ENCODE measurements at places on chromosomes 7 and 10. TPM values are rescaled to one million over a fixed set of nuclear protein-coding genes. Genes with fewer than 3 reads are reported as not detected.

Gene GNGT1
- not detected for total RNA-seq

Gene FEZF1
- not detected for total RNA-seq

Gene HIPK2
- total RNA-seq, result 22.1 TPM

Gene TCAF2
- total RNA-seq, result 0.66 TPM

Gene CCL26
- not detected for total RNA-seq

Gene ZNF107
- 3.6 TPM for total RNA-seq

Gene OPN4
- not detected for total RNA-seq

- H3K27me3 ChIP-seq, result no peaks in the 10 kb centered on the region
- no peaks in the 10 kb centered on the region for H3K4me1 ChIP-seq
- no peak overlapping the region for H3K27ac ChIP-seq
- no peak for DNase-seq
These were observed 257.3 kb upstream of the AKR1E2 start for GRCh38 chr10:4568731-4569130.

GRCh38 chr7:130669085-130669700 is 645 bp upstream of the COPG2 start:
- peak overlapping the region; percentile 28 for H3K4me3 ChIP-seq

DNA sequence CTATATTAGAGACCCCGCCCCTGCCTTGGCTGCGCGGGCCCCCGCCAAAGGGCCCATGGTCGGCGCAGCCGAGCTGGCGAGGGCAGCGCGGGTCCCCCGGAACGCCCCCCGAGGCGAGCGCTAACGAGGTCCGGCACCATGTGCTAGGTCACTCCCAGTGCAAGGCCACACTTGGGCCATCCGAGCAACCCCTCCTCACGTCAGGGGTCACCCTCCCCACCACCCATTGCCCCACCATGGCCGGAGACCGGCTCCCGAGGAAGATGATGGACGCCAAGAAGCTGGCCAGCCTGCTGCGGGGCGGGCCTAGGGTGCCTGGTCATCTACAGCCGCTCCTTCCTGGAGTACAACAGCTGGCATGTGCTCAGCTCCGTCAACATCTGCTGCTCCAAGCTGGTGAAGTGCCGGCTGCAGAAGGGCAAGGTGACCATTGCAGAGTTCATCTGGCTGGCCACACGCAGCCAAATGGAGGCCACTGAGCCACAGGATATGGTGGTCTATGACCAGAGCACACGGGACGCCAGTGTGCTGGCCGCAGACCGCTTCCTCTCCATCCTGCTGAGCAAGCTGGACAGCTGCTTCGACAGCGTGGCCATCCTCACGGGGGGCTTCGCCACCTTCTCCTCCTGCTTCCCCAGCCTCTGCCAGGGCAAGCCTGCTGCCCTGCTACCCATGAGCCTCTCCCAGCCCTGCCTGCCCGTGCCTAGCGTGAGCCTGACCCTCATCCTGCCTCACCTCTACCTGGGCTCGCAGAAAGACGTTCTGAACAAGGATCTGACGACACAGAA is 12.4 kb upstream of the SEC24C start:
- H3K4me1 ChIP-seq, result peaks cover 29% of the 10 kb centered on the region
- H3K4me3 ChIP-seq, result peak overlapping the region; percentile 72
- DNase-seq, result peak; percentile 54
- no peaks in the 10 kb centered on the region for H3K36me3 ChIP-seq
- H3K27me3 ChIP-seq, result no peaks in the 10 kb centered on the region

DNA sequence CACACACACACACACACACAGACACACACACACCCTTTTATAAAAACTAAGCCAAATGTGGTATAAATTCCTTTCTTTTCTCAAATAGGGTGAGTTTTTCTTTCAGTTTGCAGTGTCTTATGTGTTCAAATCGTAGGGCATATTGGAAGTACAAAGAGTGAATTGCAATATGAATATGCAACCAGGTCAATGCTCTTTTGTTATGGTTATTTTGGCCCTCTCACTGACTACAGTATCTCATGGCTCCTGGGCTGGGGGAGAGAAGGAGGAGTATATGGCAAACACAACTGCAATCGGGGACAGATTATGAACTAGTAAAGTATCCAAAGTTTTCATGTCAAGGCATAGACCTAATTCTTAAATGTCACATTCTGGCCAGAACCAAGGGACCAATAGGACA is 301.9 kb downstream of the PLXDC2 start:
- no peak overlapping the region for H3K27ac ChIP-seq
- H3K4me3 ChIP-seq, result no peak overlapping the region
- no peaks in the 10 kb centered on the region for H3K27me3 ChIP-seq
- H3K36me3 ChIP-seq, result no peaks in the 10 kb centered on the region
- no peak for DNase-seq
- no peaks in the 10 kb centered on the region for H3K4me1 ChIP-seq

DNA sequence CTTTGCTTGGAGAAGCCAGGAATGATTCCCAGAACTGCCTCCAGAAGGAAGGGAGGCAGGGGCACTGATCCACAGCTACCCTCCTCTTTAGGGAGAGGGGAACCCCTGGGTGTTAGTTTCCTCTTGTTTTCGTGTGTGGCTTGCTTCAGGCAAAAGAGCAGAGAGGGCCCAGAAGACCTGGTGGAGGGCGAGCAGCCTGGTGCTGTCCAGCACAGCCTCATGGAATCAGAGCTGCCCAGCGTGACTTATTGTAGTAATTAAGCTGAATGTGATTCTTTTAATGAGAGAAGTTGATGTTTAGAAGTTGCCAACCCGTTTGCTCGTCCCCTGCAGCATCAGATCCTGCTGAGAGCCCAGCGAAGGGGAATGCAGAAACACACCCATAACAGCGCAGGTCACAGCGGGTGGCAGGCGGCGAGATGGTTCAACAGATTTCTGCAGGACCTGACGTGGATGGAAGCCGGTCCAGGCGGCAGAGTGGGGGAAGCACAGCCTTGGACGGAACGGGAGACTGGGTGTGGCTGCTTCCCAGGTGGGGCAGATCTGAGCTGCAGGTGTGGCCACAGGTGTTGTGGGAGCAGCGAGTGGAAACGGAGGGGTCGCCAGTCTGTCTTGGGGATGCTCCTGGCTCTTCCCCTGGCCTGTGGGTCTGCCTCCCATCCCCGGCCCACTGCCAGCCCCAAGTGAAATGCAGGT is 53.7 kb upstream of the SHH start:
- no peaks in the 10 kb centered on the region for H3K36me3 ChIP-seq
- H3K27ac ChIP-seq, result no peak overlapping the region
- no peak overlapping the region for H3K4me3 ChIP-seq
- DNase-seq, result no peak
- H3K4me1 ChIP-seq, result peaks cover 16% of the 10 kb centered on the region

DNA sequence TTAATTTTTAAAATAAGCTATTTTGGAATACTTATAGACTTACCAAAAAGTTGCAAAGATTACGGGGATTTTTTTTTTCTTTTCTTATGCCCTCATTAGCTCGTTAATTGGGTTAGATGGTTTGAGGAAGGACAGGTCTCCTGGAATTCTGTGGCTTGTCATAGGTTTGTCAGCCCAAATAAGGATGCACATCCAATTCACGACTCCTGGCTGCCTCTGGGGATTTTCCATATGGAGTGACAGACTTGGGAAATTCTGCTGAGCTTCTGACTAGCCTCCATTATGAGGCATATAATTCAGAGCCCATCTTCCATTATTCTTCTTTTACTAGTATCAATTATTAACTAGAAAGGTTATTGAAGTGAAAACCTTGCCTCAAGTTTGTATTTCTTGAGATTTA is 102.1 kb downstream of the AUTS2 start:
- no peak for DNase-seq
- H3K4me1 ChIP-seq, result no peaks in the 10 kb centered on the region
- H3K27ac ChIP-seq, result no peak overlapping the region
- no peaks in the 10 kb centered on the region for H3K36me3 ChIP-seq

DNA sequence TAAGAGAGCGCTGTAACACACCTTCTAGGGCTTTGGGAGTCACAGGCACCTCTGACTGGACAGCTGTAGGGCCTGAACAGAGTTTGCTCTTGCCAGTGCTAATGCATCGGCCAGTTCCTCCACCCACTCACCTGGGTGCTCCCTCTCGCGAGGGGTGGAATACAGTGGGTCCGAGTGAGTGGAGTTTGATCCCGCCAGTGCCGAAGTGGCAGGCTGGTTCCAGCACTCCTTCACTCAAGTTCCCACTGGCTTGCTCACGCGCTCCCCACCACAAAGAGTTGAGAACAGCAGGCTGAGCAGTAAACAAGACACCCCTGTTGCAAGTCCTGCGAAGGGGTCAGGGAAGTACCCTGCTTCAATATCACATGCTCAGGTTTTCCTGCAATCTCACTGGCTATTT is 91.8 kb downstream of the SNX13 start:
- H3K27ac ChIP-seq, result no peak overlapping the region
- no peak overlapping the region for H3K4me3 ChIP-seq
- no peaks in the 10 kb centered on the region for H3K27me3 ChIP-seq
- H3K36me3 ChIP-seq, result no peaks in the 10 kb centered on the region
- no peaks in the 10 kb centered on the region for H3K4me1 ChIP-seq

- no peaks in the 10 kb centered on the region for H3K36me3 ChIP-seq
- H3K4me3 ChIP-seq, result no peak overlapping the region
- DNase-seq, result no peak
- H3K4me1 ChIP-seq, result no peaks in the 10 kb centered on the region
- no peak overlapping the region for H3K27ac ChIP-seq
- no peaks in the 10 kb centered on the region for H3K27me3 ChIP-seq
These were observed 41.7 kb downstream of the ZWINT start for GRCh38 chr10:56319386-56319785.

GRCh38 chr10:59075576-59075975 is 100.9 kb upstream of the PHYHIPL start:
- peaks cover 78% of the 10 kb centered on the region for H3K4me1 ChIP-seq
- H3K27me3 ChIP-seq, result no peaks in the 10 kb centered on the region
- no peak overlapping the region for H3K27ac ChIP-seq
- no peaks in the 10 kb centered on the region for H3K36me3 ChIP-seq
- DNase-seq, result no peak
- no peak overlapping the region for H3K4me3 ChIP-seq

- H3K27me3 ChIP-seq, result no peaks in the 10 kb centered on the region
- H3K4me1 ChIP-seq, result peaks cover 8% of the 10 kb centered on the region
- no peak overlapping the region for H3K27ac ChIP-seq
- DNase-seq, result no peak
These were observed 48.8 kb downstream of the COL26A1 start for GRCh38 chr7:101411508-101411874.

DNA sequence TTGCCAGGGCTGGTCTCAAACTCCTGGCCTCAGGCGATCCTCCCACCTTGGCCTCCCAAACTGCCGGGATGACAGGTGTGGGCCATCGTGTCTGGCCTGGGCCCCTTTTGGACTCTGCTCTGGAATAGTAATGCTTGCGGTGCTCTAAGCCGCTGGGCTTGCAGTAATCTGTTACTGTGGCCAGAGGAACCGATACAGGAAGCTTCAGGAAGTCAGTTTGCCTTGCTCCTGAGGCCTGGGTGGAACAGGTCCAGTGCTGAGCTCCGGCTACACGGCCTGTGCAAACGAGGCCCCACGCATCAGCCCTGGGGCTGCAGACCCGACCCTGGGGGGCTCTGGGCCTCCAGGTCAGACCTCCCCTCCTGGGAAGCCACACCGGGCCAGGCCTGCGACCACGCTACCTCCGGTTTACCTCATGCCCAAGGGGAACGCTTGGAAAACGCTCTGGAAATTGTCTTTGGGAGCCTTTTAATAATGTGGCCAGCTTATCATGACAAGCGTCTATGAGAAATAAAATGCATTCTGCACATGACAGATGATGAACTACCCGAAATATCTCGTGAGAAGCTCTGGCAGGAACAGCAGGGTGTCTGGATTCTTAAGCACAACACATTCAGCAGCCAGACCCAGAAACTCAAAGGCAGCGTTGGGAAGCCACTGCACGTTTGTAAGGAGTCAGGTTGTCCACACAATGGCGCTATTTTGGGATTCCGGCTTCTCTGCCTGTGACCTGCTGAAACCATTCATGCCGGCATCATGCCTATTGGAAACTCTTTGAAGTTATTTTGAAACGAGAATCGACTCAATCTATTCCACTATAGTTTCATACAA is 10.1 kb upstream of the ADAP1 start:
- peaks cover 6% of the 10 kb centered on the region for H3K36me3 ChIP-seq
- peaks cover 24% of the 10 kb centered on the region for H3K4me1 ChIP-seq
- H3K27me3 ChIP-seq, result no peaks in the 10 kb centered on the region
- H3K27ac ChIP-seq, result no peak overlapping the region
- DNase-seq, result no peak

DNA sequence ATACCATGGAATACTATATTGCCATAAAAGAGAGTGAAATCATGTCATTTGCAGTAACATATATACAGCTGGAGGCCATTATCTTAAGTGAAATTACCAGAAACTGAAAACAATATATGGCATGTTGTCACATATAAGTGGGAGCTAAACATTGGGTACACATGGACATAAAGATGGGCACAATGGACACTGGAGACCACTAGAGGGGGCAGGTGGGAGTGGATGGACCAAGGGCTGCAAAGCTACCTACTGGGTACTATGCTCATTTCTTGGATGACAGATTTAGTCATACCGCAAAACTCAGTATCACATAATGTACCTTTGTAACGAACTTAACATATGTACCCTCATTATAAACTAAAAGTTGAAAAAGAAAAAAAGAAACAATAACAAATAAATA is 1167.6 kb downstream of the NXPH1 start:
- no peaks in the 10 kb centered on the region for H3K36me3 ChIP-seq
- DNase-seq, result no peak
- H3K27ac ChIP-seq, result no peak overlapping the region
- H3K27me3 ChIP-seq, result no peaks in the 10 kb centered on the region

DNA sequence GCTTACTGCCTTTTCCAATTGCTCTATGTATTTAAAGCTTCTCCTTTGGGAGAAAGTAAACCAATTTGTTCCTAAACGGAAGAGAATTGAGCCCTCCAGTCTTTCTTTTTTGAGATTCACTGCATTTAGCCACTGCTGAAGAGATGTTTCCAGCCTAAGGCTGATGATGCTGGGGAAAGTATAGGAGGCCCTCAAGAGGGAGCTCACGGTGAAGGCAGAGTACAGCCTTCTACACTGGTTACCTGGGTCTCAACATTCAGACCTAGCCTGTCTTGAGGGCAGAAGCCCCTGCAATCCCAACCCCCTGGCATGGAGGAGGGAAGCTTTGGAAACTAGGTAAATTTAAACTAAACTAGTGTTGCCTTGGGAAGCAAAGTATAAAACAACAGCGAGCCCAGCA is 316.7 kb upstream of the TPK1 start:
- DNase-seq, result no peak
- H3K4me1 ChIP-seq, result no peaks in the 10 kb centered on the region
- H3K4me3 ChIP-seq, result no peak overlapping the region
- no peaks in the 10 kb centered on the region for H3K36me3 ChIP-seq

- no peaks in the 10 kb centered on the region for H3K4me1 ChIP-seq
- no peak for DNase-seq
- H3K4me3 ChIP-seq, result no peak overlapping the region
- H3K27me3 ChIP-seq, result no peaks in the 10 kb centered on the region
- H3K27ac ChIP-seq, result no peak overlapping the region
- no peaks in the 10 kb centered on the region for H3K36me3 ChIP-seq
These were observed 95.5 kb downstream of the EBF3 start for GRCh38 chr10:129868449-129869035.

GRCh38 chr10:105956550-105956949 is 1208.0 kb downstream of the SORCS1 start:
- H3K27me3 ChIP-seq, result no peaks in the 10 kb centered on the region
- no peaks in the 10 kb centered on the region for H3K36me3 ChIP-seq
- H3K4me3 ChIP-seq, result no peak overlapping the region

GRCh38 chr10:71025535-71025934 is 137.2 kb upstream of the PCBD1 start:
- no peaks in the 10 kb centered on the region for H3K27me3 ChIP-seq
- H3K4me1 ChIP-seq, result no peaks in the 10 kb centered on the region
- DNase-seq, result no peak
- no peak overlapping the region for H3K27ac ChIP-seq
- H3K36me3 ChIP-seq, result no peaks in the 10 kb centered on the region
